ENCODE measurements at places on chromosomes 11 and 22.

DNA sequence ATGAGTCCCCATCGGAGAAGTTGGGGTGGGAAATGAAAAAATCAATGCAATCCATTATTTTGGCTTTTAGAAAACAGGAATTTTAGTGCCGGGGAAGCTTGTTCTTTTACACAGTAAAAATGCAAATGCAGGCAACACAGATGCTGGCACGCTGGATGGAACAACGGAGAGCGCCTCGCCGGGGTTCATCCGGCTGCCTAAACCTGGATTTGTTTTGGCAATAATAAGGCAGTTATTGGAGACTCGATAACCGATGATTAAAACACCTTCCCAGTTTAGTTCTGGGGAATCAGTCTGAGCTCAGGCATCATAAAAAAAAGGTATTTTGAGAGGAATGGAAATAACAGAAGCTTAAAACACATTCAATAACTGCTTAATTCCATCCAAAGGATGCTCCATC lies 2.9 kb downstream of the DSCAML1 start:
- no peak for DNase-seq

DNA sequence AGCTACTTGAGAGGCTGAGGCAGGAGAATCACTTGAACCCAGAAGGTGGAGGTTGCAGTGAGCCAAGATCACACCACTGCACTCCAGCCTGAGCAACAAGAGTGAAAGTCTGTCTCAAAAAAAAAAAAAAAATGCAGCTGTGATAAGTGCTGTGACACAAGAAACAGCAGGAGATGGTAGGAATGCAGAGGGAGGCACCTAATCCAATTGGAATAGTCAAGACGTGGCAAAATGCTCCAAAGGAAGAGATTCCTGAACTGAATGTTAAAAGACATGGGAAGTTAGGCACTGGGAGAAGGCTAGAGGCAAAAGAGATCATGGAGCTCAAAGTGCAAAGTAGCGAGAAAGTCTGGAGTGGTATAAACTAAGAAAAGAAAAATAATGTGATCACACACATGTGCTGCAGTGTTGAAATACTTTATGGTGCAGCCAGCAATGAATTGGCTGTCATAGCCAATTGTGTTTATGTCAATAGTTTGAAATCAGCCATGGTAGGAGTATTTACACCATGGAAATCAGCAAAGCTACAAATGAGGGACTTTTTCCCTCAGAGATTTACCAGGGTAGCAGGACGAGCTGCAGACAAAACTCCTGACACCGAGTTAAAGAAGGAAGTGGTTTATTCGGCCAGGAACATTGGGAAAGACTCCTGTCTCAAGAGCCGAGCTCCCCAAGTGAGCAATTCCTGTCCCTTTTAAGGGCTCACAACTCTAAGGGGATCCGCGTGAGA lies 40.9 kb upstream of the LIPT2 start:
- DNase-seq = no peak

DNA sequence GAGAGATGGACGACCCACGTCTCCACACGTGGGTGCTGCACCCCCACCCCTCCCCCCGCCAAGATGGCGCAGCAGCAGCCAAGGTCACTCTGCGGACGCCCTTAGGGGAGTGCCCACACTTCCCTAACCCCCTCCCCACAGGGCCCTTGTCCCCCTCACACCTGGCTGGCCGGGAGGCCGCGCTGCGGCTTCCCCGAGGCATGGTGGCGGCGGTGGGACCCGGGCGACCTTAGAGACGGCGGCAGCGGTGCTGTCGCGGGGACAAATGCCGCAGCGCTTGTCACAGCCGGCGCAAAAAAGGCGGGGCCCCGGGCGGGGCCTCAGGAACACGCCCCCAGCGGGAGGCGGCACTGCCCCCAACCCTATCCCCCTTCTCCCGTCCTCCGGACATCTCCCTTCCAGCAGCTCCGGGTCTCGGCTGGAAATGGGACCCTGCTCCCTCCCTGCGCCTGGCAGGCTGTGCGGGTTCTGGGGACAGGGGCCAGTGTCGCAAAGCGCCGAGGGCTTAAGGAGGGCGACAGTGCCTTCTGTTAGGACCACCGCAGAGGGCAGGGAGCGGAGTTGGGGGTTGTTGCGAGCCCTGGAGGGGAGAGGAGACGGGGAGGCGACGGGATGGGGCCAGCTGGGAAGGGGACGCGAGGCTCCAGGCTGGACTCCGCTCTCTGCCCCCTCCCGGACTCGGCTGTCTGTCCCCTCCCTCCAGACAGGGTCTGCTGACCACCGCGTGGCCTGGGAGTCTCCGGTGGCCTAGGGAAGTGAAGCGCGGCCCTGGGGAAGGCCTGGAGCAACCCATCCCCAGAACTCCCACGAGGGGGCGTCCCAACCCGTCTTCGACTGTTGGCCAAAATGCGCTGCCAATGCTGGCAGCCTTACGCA lies at the start of gene CHCHD10:
Gene CHCHD10 (minus strand): TSS at position 300 of the 876 bp plus-strand sequence. CDS start 98 bp downstream, at position 202.
- DNase-seq = peak; percentile 82

- peak; percentile 62 for DNase-seq
These were observed 42.1 kb upstream of the KLHL35 start for GRCh38 chr11:75474878-75475766.

DNA sequence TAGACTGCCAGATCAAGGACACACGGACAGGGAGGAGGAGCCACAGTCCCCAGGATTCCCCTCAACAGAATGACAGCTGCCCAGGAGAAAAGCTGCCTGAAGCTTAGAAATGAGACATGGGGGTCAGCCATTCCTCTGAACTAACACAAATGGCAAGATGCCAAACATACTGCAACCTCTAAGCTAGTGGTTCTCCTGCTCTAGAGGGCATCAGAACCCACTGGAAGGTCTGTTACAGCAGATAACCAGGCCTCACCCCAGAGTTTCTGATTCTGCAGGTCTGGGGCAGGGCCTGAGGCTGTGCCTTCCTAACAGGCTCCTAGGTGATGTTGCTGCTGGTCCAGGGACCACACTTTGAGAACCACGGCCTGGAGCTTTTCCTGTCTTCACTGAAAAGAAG lies 28.6 kb upstream of the BID start:
- DNase-seq = no peak

GRCh38 chr11:15707971-15708370 lies 593.2 kb downstream of the INSC start:
- DNase-seq = no peak
